Fibroblast of villous mesenchyme (primary cell): ENCODE measurements at places on chromosomes 3 and 15.

DNA sequence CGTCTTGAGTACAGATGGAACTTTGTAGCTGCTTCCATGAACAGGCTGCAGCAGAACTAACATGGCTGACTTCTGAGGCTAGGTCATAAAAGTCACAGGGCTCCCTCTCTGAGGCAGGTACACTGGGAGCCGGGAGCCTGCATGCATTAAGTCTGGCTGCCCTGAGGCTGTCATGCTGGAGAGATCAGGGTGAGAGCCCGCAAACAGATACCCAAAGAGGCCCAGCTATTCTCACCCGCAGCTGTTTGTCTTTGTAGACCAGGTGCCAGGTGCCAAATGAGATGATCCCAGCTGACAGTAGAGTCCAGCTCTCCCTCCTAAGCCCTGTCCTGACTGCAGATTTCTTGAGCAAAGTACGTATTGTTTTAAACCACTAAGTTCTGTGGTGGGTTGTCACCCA lies 8.6 kb upstream of the SLCO3A1 start:
- no peak for DNase-seq

DNA sequence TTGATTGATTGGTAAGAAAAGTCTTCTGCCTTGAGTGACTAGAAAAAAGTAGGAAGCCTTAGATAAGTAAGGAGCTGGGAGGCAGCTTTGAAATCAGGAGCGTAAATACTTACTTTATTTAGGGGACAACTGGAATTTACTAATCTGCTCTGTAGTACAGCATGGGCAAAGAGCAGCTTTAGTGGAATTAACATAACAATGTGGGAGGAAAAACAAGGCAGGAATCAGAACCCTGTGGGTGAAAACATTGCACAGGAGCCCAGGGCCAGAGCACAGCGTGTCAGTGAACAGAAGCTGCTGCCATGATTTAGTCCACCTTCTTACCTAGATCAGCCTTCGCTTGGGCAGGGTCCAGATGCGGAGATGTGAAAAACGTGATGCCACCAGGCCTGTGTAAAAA lies 14.6 kb downstream of the FMN1 start:
- no peak for DNase-seq

DNA sequence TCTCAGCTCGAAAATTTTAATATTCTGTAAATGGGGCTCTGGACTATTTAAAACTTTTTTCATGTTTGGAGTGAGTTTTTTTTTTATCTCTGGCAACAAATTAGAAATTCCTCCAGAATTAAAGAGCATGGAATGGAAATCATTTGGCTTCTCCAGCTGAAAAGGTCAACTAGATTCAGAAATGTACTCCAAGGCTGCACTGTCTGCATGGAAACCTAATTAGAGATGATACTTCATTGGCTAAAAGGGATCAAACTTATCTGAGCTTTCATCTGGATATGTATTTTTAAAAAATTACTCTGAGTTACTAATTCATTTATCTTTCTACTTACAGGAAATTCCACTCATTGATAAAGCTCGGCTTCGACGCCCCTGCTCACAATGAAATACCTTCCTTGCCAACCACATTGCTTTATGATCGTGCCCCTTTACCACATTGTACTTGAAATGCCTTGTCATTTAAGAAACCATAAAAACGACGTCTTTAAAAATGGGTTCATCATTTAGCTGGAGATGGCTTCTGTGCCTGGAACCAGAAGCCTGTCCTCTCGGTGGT lies 285.5 kb upstream of the ICE2 start:
- DNase-seq, result no peak

- DNase-seq, result peak; percentile 33
Observed at GRCh38 chr15:64582202-64582601, 121.8 kb downstream of the ZNF609 start.

DNA sequence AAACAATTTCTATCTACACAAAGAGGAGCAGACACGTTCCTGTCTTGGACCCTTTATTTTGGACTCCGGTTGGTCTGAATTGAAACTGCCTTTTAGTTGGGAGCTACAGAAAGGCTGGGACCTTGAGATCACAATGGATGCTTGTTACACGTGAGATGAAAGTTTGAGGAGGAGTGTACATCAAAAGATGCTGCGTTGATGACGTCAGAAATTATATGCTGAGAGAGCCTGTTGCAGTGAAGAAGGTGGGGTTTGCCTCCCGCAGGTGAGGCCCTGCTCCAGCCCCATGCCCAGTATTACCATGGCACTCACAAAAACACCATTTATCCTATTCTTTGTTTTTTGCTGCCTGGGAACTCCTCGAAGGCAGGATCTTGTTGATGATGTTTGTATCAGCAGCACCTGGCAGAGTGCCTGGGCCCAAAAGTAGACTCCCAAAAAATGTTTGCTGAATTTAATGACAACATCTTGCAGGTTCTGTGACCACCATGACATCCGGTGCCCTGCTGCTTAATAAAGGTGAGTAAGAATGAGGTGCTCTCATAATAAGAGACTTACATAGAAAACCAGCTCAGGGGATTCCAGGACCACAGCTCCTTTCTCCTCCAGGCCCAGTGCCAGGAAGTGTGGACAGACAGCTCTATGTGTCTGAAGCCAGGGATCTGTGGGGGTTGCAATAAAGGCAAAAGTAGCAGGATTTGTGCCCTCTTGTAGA lies 136.1 kb upstream of the UBE2E1 start:
- no peak for DNase-seq

DNA sequence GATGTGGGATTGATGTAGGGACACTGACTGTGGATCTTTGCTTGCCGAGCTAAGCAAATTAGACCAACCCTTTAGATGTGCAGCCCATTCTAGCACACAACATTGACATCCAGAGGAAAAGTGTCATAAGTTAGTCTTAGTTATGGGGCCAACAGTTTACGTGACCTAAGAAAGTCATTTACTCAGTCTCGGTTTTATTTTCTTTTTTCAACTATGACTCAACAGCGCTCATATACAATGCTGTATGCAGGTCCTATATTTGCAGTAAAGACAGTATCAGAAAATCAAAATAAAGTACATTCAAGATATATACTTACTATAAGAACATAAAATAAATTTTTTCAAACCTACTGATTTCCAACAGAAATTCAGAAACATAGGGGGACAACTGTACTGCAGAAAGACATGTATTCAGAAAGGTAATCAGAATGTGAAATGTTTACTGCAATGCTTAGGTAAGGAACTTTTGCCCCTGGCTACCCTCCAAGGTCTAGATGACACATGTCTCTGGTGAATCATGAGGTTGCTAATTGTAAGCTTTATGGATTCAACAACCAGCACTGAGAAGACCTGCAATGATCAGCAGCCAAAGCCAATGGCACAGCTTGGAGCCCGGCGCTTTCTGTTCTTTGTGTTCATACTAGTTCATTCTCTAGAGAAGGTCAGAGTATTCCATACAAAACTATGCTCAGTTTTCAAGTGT lies 317.5 kb upstream of the CNTN6 start:
- no peak for DNase-seq

DNA sequence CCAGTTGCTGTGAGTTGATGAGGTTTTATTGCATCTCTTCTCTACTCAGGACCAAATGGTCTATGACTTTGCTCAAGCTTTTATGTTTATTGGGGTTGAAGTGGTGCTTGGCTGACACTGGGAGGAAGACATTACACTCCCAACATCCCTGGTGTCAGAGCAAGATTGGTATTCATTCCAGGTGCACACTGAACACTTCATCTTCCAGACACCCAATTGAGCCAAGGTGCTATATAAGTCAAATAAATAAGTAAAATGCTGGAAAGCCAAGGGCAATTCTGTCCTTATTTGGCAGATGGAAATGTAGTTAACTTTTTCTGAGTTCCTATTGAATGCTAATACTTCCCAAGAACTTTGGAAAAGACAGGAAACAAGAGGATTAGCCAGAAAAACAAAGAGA lies 53.2 kb upstream of the CDV3 start:
- no peak for DNase-seq
